NCI-H226 (cell line): ENCODE measurements at places on chromosomes 13 and 19.

GRCh38 chr19:6465663-6466062 lies 1.6 kb downstream of the CRB3 start:
- no peak for DNase-seq

GRCh38 chr13:53405616-53406015 lies 377.0 kb downstream of the OLFM4 start:
- DNase-seq = no peak

DNA sequence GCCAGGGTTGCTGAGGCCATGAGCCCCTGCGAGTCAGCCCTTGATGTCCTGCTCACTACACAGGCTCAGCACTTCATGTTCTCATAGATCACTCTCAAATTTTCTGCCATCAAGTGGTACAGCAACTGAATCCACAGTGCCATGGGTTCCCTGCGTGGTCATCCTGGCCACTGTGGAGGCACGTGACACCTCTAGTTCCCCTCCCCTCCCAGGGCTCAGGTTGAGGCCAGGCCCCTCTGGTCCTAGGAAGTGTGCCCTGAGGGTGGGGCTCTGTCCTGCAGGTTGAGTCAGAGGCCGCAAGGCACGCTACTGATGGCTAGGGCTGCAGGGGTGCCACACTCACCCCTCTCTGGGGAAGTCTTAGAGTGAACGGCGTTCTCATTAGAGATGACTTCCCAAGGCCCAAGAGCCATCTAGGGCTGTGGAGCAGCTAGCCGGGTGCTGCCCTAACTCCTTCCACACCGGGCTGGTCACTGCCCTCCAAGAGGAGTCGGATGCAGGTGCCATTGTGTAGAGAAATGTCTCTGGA lies 39.8 kb upstream of the TPM4 start:
- DNase-seq = no peak

DNA sequence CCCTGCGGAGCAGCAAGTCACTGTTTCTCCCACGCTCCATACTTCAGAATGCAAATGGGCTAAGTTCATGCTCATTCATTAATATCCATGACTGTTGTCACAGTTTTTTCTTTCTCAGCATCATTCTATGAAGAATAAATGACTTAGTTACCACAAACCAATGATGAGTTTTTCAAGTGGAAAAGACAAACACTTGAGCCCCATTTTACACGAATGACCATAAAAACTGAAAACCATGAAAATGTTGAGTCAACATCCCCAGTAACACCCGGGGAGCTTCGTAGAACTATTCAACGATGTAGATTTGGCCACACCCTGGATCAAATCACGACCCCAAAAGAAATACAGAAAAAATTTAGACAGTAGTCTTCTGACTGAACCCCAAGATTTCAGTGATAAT lies 99.8 kb upstream of the GJB6 start:
- DNase-seq = no peak

GRCh38 chr19:49473868-49474541 lies at the start of gene FLT3LG:
FLT3LG (plus strand) TSS chr19:49474215; CDS start chr19:49474640, 425 bp downstream.
- DNase-seq = peak; percentile 48

DNA sequence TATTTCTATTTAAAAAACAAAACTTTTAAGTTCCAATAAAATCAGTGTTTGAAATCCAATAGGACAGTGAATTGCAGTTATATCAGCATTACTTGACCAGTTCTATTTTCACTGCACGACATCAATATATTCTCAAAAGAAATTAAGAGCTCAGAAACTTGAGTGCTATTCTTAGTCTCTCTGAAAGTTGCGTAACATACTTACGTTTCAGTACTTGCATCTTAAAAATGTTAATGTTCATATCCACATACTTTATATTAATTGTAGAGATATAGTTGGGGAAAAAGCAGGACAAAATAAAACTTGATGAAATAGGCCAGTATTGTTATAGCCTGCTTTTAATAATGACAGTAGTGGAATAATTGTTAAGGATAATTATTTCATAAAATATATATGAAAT lies 720.5 kb upstream of the PCDH9 start:
- no peak for DNase-seq

DNA sequence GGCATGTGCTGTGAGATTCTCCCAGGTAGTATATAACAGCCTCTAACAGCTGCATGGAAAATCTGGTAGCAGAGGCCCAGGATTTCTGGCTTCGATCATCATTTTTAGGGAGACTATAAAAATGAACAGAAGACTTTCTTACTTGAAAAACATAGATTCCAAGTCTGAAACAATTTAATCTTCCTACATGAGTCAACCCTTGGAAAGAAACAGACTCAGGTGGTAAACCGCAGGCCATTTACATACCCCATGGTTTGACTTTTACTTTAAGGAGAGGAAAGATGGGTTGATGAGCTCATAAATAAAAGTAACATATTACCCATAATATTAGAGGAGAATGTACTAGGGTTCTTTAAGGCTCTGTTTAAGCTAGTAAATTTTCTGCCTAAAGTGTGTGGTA lies 121.6 kb downstream of the CYSLTR2 start:
- DNase-seq = no peak

GRCh38 chr19:10514211-10515145 lies 2.8 kb downstream of the S1PR5 start:
- no peak for DNase-seq

DNA sequence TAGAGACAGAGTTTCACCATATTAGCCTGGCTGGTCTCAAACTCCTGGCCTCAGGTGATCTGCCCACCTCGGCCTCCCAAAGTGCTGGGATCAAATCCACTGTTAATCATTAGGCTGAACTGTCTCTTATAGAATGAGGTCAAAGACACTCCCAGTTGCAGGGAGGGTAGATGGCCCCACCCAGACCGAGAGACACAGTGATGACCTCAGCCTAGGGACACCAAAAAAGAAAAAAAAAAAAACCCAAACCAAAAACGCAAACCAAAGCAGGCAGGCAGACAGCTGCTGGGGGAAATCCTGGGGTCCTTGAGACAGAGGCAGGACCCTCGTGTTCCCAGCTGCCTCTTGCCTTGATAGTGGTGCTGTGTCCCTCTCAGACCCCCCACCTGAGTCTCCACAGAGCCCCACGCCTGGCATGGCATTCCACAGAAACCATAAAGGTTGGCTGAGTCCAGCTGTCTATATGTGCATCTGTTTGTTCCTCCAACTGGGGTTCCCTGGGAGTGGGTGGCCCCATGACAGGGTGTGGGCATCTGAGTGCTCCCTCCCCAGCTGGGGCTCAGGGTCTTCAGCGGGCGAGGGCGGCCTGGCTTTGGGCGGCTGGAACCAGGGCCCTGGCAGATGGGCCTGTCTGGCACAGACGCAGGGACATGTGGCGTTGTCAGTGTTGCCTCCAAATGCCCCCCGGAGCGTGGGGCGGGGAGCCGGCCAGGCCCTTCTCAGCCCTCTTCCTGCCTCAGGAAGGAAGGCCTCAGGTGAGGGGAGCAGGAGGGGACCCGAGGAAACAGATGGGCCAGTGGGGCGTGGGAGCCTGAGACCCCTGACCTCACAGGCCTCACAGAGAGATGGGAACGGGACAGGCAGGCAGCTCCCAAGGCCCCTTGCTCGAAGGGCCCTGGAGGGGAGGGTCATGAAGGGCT lies 5.2 kb downstream of the DAND5 start:
- no peak for DNase-seq
